Stomach (tissue), 19 donors: ENCODE measurements at places on chromosomes 11 and 22. TPM values are rescaled to one million over a fixed set of nuclear protein-coding genes. Genes with fewer than 3 reads are reported as not detected.
A peak's percentile ranks its signal among the peaks of the same experiment; 100 is the strongest.

- H3K27me3 ChIP-seq, result peaks cover 51% of the 10 kb centered on the region
- no peak within 1 kb of the TSS for H3K27ac ChIP-seq
- no peak for DNase-seq
- H3K4me3 ChIP-seq, result peak within 1 kb of the TSS; percentile 46
Observed at GRCh38 chr22:26169315-26170111, at the start of gene SEZ6L. TSS of gene SEZ6L (plus strand) at chr22:26169462. CDS start at chr22:26169670, 208 bp downstream.

- no peak overlapping the region for H3K4me3 ChIP-seq
- no peak overlapping the region for H3K27ac ChIP-seq
- H3K36me3 ChIP-seq, result no peaks in the 10 kb centered on the region
- no peak for DNase-seq
- no peaks in the 10 kb centered on the region for H3K27me3 ChIP-seq
- H3K4me1 ChIP-seq, result no peaks in the 10 kb centered on the region
Observed at GRCh38 chr11:130638624-130639023, 190.2 kb downstream of the ADAMTS15 start.

- no peak overlapping the region for H3K4me3 ChIP-seq
- H3K4me1 ChIP-seq, result peaks cover 42% of the 10 kb centered on the region
- no peaks in the 10 kb centered on the region for H3K36me3 ChIP-seq
- H3K27me3 ChIP-seq, result no peaks in the 10 kb centered on the region
- DNase-seq, result peak; percentile 86
Observed at GRCh38 chr22:39176143-39176713, 23.7 kb upstream of the CBX7 start.

OR52I2 gene
- not detected for polyA plus RNA-seq

GRCh38 chr11:48384670-48385069 is 18.4 kb upstream of the OR4C5 start:
- H3K4me1 ChIP-seq, result no peaks in the 10 kb centered on the region
- no peak overlapping the region for H3K27ac ChIP-seq
- no peak for DNase-seq
- H3K4me3 ChIP-seq, result no peak overlapping the region

LYVE1 gene
- polyA plus RNA-seq, result 14.4 TPM

DNA sequence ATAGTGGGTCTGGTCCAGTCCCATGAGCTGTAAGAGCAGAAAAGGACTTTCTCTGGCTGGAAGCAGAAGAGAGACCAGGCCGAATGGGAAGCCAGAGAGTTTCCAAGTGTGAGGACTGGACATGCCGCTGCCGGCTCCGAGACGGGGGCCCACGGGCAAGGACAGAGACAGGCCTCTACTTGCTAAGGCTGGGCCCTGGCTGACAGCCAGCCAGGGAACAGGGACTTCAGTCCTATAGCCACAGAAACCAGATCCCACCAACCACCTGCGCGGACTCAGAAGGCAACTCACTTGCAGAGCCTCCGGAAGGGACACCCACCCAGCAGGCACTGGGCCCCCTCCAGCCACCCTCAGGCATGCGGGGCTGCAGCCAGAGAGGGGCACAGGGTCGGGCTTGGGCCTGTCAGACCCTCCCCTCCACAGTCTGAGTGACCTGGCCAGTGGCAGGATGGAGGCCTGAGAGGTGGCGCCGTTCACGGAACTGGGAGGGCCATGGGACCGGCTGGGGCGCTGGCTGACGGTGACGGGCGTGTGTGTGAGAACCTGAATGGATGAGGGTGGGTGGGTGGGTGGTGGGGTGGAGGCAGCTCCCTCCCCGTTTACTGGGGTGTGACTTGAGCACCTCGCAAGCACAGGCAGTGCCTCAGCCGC is 47.8 kb upstream of the A4GALT start:
- H3K4me3 ChIP-seq, result no peak overlapping the region
- peaks cover 44% of the 10 kb centered on the region for H3K4me1 ChIP-seq
- H3K36me3 ChIP-seq, result no peaks in the 10 kb centered on the region
- DNase-seq, result no peak

- peaks cover 14% of the 10 kb centered on the region for H3K4me1 ChIP-seq
- H3K4me3 ChIP-seq, result no peak overlapping the region
- peak; percentile 78 for DNase-seq
- no peaks in the 10 kb centered on the region for H3K36me3 ChIP-seq
- no peaks in the 10 kb centered on the region for H3K27me3 ChIP-seq
Observed at GRCh38 chr11:76748948-76749347, 34.2 kb upstream of the TSKU start.

IGLL1 gene
- polyA plus RNA-seq, result not detected

DNA sequence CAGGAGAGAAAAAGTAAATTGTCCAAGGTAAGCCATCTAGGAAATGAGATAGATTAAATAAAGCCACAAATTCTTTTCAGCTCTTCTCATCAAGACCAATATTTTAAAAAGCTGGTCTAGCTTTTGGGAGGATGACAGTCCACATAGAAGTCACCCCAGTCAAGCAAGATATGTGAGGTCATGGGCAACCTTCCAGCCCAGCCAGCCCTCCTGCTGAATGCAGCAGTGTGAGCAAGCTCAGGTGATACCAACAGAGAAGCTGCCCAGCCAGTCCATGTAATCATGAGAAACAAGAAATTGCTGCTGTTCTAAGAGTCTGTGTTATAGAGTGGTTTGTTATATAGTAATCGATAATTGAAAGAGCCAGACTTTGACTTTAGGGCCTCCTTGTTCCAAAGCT is 28.7 kb downstream of the KCNE3 start:
- DNase-seq, result no peak
- no peaks in the 10 kb centered on the region for H3K27me3 ChIP-seq
- H3K4me3 ChIP-seq, result no peak overlapping the region
- no peak overlapping the region for H3K27ac ChIP-seq
- H3K36me3 ChIP-seq, result no peaks in the 10 kb centered on the region
- peaks cover 16% of the 10 kb centered on the region for H3K4me1 ChIP-seq

TMPRSS4 gene
- polyA plus RNA-seq, result 7.0 TPM

- peak; percentile 29 for DNase-seq
- H3K36me3 ChIP-seq, result no peaks in the 10 kb centered on the region
- H3K4me1 ChIP-seq, result peaks cover 10% of the 10 kb centered on the region
- H3K4me3 ChIP-seq, result no peak overlapping the region
Observed at GRCh38 chr11:33475993-33476392, 218.8 kb downstream of the HIPK3 start.

RABL2B gene
- 15.6 TPM for polyA plus RNA-seq

DNA sequence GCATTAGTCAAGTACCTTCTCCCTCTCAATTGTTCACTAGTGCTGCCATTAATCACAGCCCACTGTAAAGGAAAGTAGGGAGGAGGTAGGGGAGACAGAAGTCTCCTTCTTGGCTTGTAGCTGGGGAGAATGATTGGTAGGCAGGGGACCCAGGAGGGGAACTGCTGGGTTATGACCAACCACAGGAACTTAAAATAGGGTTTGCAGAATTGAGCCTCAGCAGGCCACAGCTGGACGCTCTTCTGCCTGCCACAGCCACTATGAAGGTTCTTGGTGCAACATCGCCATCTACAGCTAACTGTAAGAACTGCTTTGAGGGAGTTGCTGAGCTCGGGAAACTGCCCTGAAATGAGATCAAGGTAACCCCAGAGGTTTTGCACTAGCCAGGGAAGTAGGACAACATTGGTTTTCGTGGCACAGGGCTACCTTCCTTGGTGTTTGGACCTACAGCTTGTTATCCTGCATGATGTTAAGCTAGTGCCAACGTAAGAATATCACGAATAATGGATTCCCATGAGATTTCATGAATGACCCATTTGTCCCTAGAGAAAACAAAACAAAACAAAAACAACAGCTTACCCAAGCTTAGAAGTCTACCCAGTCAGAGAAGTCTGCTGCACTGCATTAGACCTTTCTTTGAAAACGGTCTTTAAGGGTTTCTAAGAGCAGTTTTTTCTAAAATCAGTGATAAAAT is 787.1 kb upstream of the API5 start:
- H3K27ac ChIP-seq, result no peak overlapping the region
- peak; percentile 89 for DNase-seq
- H3K27me3 ChIP-seq, result no peaks in the 10 kb centered on the region
- H3K4me1 ChIP-seq, result no peaks in the 10 kb centered on the region
- H3K36me3 ChIP-seq, result no peaks in the 10 kb centered on the region

MMP11 gene
- 0.50 TPM for polyA plus RNA-seq

DNA sequence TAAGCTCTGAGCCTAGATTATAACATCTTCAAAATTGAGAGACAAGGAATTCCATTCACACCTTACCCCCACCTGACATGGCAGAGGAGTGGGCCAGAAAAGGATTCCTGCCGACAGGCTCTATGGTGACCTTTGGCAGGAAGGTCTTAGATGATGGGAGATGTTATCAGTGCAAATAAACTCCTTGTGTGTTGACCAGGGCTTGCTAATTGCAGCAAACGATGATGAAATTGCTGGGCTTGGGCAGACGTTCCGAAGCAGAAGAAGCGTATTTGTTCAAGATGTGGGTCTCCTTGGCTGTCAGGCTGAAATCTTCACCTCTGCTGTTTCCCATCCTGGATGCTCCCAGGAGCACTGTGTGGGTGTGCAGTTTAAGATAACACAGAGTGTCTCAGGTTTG is 183.7 kb upstream of the CADM1 start:
- H3K27ac ChIP-seq, result no peak overlapping the region
- H3K27me3 ChIP-seq, result no peaks in the 10 kb centered on the region
- H3K36me3 ChIP-seq, result no peaks in the 10 kb centered on the region
- H3K4me3 ChIP-seq, result no peak overlapping the region

DNA sequence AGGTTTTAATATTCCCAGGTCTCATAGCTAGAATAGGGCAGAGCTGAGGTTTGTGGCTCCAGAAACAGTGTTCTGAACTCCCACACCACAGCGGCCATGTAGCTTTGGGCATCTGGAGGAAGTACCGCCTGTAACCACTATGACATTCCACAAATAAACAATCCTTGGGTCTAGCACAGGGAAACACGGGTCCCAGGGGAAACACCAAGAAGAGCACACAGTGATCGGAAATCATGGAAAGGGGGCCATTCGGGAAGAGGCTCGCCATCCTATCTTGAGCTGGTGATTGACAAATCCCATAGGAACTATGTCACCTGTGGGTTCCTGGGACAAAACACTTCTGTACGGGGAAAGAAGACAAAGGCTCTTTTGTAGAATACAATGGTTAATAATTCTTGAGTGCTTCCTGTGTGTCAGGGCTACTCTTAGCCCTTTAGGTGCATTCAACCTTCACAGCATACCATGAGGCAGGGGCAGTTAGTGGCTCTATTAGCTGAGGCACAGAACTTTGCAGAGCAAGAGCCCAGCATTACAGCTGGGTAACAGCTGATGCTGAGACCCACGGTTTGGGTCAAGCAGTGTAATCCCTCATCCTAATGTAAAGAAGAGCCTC is 514.2 kb downstream of the NTM start:
- H3K36me3 ChIP-seq, result no peaks in the 10 kb centered on the region
- no peak overlapping the region for H3K4me3 ChIP-seq
- no peak overlapping the region for H3K27ac ChIP-seq
- no peak for DNase-seq
- H3K27me3 ChIP-seq, result no peaks in the 10 kb centered on the region
- no peaks in the 10 kb centered on the region for H3K4me1 ChIP-seq

TTC36 gene
- not detected for polyA plus RNA-seq

DNA sequence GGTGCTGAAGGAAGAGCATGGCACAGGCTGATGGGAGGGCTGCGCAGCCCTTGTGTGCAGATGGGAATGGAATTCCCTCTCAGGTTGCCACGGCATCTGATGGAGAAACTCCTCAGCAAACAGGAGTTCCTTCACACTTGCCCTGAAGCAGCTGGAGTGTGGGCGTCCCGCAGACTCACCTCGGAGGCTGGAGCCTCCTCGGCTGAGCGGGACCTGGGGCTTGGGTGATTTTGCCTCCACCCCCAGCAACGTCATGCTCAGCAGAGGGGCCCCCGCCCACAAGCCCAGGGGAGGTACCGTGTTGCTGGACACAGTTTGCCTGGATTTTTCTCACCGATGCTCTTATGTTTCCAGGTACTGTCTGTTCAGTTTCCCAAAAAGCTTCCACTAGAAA is 63.4 kb downstream of the MYO7A start:
- DNase-seq, result no peak
- H3K27ac ChIP-seq, result no peak overlapping the region
- H3K4me3 ChIP-seq, result no peak overlapping the region
- H3K27me3 ChIP-seq, result no peaks in the 10 kb centered on the region
- H3K36me3 ChIP-seq, result no peaks in the 10 kb centered on the region

GRCh38 chr11:28123151-28123581 is 15.0 kb downstream of the METTL15 start:
- no peak overlapping the region for H3K27ac ChIP-seq
- peaks cover 9% of the 10 kb centered on the region for H3K36me3 ChIP-seq
- no peak for DNase-seq

GRCh38 chr11:32426819-32427615 is 8.3 kb downstream of the WT1 start:
- peaks cover 33% of the 10 kb centered on the region for H3K27me3 ChIP-seq
- no peak for DNase-seq
- peak overlapping the region; percentile 9 for H3K4me3 ChIP-seq
- H3K4me1 ChIP-seq, result peaks cover 34% of the 10 kb centered on the region
- no peaks in the 10 kb centered on the region for H3K36me3 ChIP-seq
